ENCODE measurements at places on chromosomes 4 and X.

- no peak for DNase-seq
Observed at GRCh38 chr4:158492391-158492790, 29.3 kb upstream of the RXFP1 start.

DNA sequence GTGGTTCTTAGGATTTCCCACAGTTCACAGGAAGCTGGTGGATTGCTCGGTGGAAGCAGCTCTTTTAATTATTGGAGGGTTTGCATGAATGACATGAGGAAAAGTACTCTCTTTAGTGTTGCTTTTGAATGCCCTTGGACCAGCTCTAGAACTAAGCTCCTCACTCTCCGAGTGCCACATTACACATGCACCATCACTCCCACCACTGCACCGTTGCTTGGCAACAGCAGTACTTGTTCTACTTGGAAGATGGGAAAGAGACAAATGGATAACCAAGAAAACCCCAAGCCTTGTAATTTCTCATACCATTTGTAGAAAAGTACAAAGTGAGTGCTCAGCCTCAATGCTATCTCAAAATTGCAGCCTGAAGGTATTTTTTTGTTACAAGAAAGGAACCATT is 620.2 kb upstream of the BOD1L1 start:
- no peak for DNase-seq

GRCh38 chr4:25862411-25863346 is at the start of gene SEL1L3:
TSS of gene SEL1L3 (minus strand) at chr4:25862988. CDS start at chr4:25862836, 152 bp downstream.
- peak; percentile 32 for DNase-seq

DNA sequence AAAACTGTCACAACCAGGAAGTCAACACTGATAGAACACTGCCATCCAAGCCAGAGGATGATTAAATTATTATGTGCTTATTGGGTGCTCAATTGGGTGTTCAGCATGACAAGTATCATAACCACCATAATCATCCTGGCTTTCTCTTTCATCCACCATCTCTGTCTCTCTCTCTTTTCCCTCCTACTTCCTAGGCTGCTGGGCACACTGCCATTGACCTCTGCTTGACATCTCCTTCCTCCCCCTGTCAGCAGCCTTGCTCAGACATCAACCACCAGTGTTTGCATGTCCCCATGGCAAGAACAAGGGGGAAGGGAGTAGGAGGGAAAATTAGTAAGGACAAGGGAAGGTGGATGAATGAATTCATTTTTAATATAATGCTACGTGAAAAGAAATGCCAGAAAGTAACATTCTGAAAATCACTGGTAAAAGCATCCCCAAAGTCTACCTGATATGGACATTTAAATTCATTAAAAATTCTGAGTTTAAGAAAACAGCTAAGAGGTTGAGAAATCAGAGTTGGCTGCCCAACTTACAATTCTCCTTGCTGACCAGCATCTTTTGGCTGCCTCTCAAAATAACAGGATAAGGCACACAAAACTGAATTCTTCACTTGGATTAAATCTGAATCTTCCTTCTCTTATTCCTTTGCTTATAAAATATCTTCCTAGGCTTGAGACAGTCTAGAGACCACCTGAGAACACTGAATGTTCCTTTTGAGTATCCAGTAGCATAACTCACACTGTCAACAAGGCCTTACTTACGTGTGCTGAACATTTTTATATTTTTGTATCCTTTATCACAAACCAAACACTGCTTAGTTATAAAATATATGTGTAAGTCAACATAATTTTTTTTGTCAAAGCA is 48.5 kb downstream of the SNCA start:
- no peak for DNase-seq

GRCh38 chr4:95694411-95694810 is 145.5 kb upstream of the PDHA2 start:
- DNase-seq: no peak

DNA sequence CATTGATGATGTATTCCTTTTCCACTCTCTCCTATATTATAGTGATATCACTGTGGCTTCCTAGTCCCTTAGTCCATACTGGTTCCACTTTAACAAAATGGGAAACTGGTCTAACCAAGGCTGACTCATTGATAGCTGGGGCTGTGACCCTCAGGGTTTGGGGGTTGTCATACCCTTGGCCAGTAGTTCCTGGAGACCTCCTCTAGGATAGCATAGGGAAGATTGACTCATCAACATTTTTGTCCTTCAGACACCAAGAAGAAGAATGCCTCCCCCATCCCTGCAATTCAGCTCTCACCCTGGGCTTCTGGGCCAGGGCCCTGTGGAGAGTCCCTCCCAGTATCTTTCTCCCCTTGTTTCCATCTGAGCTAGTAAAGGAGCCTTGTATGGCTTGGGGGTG is 68.8 kb upstream of the PRPS1 start:
- DNase-seq: no peak

- no peak for DNase-seq
Observed at GRCh38 chr4:151614561-151614960, 146.2 kb downstream of the GATB start.

DNA sequence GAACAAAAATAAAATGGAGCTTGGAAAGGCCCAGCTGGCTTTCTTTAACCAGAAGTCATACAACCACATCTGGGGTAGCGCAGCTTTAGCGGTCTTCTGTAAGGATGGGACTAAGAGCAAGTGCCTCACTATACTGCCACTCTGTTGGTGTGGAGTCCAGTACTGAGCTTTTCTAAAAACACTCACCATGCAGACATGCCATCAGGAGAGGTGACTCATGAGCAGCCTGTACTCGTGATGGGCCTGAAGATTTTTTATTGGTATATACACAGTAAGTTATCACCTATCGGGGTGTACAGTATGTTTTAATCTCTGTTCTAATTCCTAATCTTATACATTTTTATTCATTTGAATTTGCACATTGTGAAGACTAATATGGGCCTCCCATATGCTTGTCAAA is 9.6 kb downstream of the PPP3CA start:
- DNase-seq: no peak

DNA sequence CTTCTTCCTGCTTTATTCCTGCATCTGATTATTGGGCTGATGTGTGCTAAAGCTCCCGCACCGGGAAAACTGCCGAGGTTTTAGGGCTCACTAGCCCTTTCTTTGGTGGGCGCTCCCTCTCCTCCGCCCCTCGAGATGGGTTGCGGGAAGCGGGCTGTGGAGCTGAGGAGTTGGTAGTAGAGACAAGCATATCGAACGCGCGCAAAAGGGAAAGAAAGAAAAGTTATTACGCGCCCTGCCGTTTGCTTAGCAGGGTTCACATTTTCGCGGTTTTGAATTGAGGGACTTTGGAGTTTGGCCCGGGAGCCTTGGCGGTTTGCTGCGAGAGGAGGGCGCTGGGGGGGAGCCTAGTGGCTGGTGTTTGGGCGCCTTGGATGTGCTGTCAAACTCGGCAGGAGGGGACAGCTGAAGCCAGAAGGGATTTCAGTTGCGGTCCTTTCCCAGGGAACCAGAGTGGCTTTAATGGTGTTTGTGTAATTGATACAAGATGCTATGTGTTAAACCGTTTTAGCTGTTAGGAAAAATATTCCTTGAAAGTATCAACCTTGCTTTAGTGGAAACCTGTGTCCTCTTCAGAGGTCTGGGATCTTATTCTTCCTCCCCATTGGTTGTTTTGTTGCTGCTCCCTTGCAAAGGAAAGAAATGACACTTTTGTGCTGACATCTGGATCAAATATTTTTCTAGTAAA is 1.1 kb downstream of the GAB1 start:
- DNase-seq: no peak

DNA sequence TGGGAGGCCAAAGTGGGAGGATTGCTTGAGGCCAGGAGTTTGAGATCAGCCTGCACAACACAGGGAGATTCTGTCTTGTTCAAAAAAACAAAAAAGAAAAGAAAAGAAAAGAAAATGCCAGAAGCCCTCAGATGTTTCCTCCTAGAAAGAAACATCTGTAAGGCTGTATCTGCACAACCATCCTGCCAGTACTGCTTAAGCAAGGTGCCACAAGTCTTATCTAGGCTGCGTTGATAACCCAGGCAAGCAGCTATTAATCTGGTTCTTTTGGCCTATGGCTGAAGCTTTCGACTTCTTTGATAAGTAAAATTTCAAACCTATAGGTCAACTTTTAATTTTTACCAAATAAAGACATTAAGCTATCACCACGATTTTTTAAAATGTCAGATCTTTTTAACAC is 3.1 kb downstream of the COX18 start:
- no peak for DNase-seq

DNA sequence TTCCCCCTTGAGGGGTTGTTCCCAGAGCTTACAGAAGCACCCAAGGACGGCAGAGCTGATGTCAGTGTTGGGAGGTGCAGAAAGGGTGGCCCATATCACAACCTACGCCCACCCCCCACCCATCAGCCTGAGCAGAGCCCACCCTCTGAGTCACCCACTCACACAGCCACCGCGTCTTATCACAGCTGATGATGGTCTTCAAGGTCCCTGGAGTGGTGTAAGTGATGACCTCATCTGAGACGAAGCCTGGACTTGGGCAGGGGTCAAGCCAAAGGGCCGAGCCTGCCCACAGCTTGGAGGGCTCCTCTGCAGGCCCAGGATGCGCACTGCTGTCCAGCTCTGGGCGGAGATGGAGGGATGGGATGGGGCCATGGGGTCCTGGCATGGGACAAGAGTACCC is 3.0 kb upstream of the HTRA3 start:
- DNase-seq: no peak

- DNase-seq: no peak
Observed at GRCh38 chrX:124341396-124342132, 4.8 kb upstream of the SH2D1A start.

DNA sequence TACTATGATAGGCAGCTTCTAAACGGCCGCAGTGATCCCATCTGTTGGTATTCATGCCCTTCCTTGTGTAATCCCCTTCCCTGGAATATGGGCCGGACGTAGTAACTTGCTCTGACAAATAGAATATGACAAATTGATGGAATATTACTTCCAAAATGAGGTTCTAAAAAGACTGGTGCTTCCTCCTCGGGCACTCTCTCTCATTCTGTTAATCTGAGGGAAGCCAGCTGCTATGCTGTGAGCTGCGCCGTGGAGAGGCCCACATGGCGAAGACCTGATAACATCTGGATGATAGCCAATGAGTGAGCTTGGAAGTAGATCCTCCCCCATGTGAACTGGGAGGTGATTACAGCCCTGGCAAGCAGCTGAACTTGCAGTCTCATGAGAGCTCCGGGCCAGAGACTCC is 27.2 kb upstream of the SLC25A4 start:
- no peak for DNase-seq

- DNase-seq: no peak
Observed at GRCh38 chr4:1666391-1666790, 17.7 kb downstream of the FAM53A start.

DNA sequence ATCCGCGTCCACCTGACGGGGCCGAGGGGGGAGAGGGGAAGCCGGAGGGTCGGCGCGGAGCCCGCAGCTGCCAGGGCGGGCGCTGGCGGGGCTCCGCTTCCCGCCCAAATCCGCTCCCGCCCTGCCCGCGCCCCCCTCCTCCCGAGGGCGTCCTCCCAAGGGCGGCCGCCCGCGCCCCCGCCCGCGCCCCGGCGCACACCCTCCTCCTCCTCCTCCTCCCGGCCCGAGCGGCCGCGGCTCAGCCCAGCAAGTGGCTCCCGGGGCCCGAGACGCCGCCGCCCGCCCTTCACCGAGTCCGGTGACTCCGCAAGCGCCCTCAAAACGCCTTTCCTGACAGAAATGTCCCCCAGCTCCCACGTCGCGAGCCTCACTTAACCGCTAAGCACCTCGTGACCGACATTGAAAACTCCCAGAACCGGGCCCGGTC is 487 bp downstream of the HMGB2 start:
- DNase-seq: no peak

DNA sequence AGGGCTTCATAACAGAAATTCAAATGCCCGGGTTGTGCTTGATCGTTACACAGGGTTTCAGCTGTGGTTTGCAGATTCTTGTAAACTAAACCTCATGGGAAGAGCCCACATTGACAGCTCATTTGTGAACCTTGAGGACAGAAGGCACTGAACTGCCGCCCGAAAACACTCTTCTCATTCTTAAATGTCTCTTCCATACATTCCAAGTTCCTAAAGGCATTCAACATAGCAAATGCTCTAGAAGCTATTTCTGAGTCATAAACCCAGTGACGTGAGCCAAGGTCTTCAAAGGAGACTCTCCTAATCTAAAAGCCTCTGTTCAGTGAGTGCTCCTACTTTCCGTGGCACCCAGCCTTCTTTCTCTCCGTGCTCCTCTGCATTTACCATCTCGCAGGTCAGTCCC is 737.8 kb upstream of the FRG1 start:
- no peak for DNase-seq

GRCh38 chr4:34950926-34951325 is 1293.4 kb downstream of the ARAP2 start:
- DNase-seq: no peak

- DNase-seq: no peak
Observed at GRCh38 chrX:136199365-136199764, 51.8 kb downstream of the MAP7D3 start.

- no peak for DNase-seq
Observed at GRCh38 chr4:38682336-38682735, 18.3 kb downstream of the KLF3 start.

- DNase-seq: no peak
Observed at GRCh38 chr4:13537011-13537831, 7.1 kb downstream of the NKX3-2 start.

Measured in activated CD4-positive, alpha-beta T cell treated with anti-CD3 and anti-CD28 coated beads, Interleukin-2, amount 50 U/mL, for 24 hours (primary cell).